ENCODE measurements at places on chromosomes 16 and 17. TPM values are rescaled to one million over a fixed set of nuclear protein-coding genes. Genes with fewer than 3 reads are reported as not detected.

Gene CDC6
- 0.20 TPM for total RNA-seq

- H3K27ac ChIP-seq: no peak overlapping the region
- no peaks in the 10 kb centered on the region for H3K27me3 ChIP-seq
- no peaks in the 10 kb centered on the region for H3K36me3 ChIP-seq
- no peak for DNase-seq
- H3K4me3 ChIP-seq: no peak overlapping the region
Measured at GRCh38 chr17:39791111-39791992, 53.6 kb downstream of the GRB7 start.

- H3K36me3 ChIP-seq: no peaks in the 10 kb centered on the region
- H3K4me3 ChIP-seq: no peak overlapping the region
- H3K4me1 ChIP-seq: no peaks in the 10 kb centered on the region
Measured at GRCh38 chr16:49127103-49127502, 154.5 kb downstream of the CBLN1 start.

DNA sequence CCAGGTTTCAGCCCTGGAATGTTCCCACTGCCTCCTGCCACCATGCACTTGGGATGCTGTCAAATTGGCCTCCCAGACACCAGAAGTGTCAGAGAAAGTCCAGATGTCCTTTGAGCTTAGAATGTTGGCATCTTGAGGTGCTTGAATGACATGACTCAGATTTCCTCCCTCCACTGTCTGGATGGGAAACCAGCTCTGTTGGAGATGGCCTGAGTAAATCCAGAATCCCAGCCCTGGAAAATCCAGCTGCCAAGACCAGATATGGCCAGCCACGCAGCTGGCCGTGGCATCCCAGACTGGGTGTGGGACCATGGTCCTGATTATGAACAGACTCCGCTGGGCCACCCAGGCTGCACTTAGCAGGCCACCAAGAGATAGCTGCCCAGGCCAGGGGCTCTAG is 57.0 kb upstream of the CLEC3A start:
- no peaks in the 10 kb centered on the region for H3K4me1 ChIP-seq
- no peaks in the 10 kb centered on the region for H3K36me3 ChIP-seq
- H3K4me3 ChIP-seq: no peak overlapping the region
- no peak for DNase-seq
- H3K27me3 ChIP-seq: no peaks in the 10 kb centered on the region
- H3K27ac ChIP-seq: no peak overlapping the region
